ENCODE measurements at places on chromosomes 7 and 10.

GRCh38 chr10:132036153-132036886 is 29.4 kb upstream of the JAKMIP3 start:
- no peak for DNase-seq

DNA sequence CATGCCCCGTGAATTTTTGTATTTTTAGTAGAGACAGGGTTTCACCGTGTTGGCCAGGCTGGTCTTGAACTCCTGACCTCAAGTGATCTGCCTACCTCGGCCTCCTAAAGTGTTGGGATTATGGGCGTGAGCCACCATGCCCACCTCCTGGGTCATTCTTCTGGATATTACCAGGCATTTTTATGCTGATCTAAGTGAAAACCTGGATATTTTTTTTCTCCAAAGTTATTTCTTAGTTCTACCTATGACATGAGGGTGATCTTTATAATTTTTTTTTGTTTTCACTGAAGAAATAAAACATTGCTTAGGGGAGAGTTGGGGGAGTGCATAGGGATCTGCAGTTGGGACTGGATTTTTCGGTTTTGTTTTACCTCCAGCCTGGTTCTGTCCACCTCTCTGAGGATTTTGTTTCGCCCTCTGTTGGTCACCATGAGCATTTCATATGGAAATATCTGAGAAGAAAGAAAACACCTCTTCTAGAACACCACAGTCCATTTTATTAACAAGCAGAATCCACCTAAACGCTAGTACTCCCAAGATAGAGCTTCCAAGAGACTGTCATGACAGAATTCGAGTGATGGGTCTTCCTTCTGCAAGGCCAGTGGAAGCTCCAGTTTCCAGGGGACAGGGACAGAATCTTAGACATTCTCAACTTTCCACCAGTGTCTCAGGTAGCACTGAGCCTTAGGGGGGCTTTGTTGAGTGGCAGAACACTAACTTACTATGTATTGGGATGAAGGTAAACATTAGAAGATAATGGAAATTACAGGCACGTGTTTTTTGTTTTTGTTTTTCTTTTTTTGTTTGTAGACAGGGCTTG is 33.4 kb upstream of the AFAP1L2 start:
- DNase-seq = no peak

DNA sequence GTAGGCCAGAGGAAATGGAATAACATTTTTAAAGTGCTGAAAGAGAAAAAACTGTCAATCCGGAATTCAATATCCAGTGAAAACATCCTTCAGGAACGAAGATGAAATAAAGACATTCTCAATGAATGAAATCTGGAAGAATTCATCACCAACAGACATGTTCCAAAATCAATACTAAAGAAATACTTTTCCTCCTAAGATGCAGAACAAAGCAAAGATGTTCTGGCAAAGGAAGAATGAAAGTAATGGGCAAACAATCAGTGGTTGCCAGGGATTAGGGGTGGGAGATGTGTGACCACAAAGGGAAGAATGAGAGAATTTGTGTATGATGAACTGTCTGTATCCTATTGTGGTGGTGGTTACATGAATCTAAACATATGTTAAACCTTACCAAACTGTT is 52.8 kb upstream of the EEPD1 start:
- no peak for DNase-seq

DNA sequence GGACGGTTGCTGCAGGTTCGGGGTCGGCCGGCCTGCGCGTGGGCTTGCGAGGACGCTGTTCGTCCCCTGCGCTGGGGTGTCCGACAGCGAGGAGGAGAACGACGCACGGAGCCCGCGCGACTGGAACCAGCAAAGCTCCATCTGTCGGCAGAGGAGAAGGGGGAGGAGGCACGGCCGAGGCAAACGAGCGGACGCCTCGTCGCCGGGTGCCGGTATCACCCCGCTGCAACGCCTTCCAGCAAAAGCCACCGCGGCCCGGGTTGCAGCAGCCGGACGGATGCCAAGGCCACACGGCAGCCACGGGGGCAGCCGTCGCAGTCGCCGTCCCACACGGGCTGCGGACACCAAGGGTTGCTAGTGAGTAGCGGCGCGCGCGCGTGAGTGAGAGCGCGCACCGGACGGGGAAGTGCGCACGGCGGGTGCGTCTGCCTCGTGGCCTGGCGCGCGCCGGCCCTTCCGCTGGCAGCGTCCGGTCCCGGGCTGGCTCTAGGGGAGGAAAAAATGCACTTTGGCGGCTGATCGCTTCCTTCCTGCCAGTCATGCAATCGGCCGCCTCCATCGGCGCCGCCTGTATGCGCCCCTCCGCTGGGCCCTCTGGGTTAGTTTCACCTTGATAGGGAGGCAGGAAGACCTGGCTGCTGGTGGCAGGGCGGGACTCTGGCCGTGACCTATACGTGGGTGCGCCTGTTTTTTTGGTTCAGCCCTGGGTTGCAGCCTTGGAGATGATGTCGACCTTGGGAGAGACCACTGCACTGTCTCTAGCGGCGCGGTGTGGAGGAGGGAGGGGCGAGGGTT is 434 bp downstream of the STAMBPL1 start:
- peak; percentile 60 for DNase-seq

- no peak for DNase-seq
These were observed 36.5 kb downstream of the CTNNA3 start for GRCh38 chr10:67659497-67659896.

- no peak for DNase-seq
These were observed 376.7 kb downstream of the GLRX3 start for GRCh38 chr10:130512936-130513335.

DNA sequence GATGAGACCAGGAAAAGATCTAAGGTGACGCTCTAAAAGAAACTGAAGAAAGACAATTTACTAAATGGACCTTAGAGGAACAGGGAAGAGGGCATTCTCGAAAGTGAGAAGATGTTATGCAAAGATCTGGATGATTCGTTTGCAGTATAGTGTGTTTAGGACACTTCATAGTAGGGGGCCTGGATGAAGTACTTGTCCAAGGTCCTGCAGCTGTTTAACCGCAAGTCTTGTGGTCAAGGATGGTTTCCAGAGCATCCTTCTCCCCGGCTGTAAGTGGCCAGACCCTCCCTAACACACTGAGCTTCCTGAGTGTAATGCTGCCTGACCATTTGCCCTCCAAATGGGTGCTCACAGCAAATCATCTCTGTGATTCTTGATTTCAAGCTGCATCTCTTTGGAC is 101.6 kb downstream of the XPNPEP1 start:
- DNase-seq = no peak

DNA sequence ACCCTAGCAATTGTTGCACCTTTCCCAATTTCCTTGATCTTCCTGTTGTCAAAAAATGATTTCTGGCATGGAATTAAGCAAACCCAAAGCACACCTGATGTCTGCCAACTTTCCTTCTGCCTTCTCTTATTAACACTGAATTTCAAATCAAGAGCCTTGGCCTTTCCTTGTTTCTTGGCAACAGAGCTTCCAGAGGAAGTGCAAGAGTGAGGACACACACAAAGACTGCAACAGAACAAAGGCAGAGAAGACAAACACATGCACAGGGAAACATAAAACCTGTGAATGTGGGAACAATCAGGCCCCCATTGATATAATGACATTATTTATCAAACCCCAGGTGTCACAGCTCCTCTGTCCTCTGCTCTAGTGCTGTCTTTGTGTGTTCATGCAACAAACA is 73.0 kb upstream of the IL6 start:
- no peak for DNase-seq

DNA sequence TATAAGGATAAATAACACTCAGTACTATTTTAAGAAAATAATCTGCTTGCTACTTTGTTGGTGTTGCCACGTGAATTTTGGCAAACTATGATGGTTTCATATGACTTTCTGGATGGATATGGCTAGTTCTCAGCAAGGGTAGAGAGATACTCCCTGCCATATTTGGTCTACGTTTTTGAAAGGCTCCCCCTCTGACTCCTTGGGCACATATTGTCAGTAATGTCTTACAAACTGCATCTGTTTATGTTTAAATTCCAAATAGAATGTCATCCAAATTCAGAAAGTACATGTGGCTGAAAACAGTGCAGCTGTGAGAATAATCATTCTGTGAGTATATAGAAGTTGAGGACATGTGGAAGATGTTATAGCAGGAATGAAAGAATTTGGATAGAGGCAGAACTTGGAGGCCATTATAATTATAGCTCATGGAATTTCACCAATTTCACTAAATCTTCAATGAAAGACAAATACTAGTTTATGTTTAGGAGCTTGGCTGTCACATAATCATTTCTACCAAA is 107.8 kb downstream of the SRI start:
- no peak for DNase-seq

DNA sequence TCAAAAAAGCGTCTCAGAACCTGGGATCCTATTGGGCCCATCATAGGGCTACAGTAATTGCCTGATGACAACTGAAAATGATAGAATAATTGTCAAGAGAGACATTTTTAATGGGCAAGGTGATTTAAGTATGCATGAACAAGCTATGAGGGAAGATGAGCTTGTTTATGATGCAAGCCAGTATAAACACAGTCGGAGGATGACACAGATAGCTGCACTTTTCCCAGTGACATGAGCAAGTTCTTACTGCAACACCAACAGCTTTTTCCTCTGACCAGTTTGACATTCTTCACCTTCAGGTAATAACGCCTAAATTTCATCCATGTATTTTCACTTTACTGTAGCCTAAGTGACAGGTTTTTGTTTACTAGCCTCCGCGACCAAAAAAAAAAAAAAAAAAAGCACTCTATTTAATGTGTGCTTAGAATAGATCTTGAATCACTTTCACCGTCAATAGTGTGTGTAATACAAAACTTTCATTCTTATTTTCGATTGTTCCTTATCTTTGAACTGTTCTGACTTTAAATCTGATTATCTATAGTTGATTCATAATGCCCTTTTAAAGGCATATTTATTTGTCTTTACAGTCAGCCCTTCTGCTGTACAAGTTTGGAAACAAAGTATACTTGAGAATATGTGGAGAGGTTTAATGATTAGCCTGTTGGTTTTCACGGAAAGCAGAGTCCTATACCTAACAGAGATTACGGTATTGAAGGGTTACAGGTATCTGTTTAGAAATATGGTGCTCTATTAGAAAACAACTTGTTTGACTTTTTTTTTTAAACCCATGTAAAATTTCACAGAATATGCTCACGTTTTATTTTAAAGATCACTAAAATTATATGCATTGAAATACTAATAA is 1.7 kb downstream of the FOXP2 start:
- no peak for DNase-seq

GRCh38 chr10:113436851-113437250 is 116.0 kb upstream of the HABP2 start:
- no peak for DNase-seq

- DNase-seq = no peak
These were observed 1.5 kb upstream of the CALML5 start for GRCh38 chr10:5500910-5501309.

GRCh38 chr10:116620423-116621400 is at the start of gene PNLIPRP2:
Gene PNLIPRP2 (plus strand): TSS chr10:116620953.
- no peak for DNase-seq

GRCh38 chr10:8245814-8246142 is 191.3 kb downstream of the GATA3 start:
- no peak for DNase-seq

DNA sequence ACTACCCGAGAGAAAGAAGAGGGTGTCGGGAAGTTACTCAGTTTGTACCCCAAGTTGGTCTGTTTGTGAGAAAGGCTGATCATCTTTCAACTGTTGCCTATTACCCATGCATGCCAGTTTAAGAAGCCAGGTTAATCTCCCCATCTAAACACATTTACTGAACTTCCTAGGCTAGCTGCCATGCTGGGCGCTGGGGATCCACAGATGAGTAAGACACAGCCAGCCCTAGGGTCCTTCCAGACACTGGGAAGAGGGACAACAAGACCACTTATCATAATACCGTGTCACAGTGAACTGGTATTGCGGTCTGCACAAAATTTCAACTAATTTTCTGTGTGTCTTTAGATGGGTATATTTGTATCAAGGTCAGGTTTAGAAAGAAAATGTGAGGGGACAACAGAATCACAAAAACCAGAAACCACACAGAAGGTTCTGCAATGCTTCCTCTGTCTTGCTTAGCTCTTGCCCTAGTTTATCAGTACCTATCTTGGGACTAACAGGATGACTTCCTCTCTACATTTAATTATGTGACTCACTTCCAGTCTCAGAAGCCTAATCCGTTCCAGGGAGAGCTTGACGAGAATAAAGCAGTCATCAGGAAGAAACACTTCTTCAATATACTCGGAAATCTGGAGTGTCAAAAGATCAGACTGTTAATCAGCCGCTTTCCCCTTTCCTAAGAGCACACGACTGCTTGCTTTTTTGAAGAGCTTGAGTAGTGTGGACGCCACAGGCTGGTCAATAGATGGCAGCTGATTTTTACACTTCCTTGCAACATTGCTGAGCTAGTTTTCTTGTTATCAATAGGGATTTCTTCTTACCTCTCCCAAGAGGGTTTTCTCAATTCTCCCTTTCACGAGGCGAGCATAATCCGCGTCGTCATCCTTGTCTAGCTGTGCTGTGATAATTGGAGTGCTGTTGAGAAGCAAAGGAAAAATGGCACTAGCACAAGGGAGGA is 45.7 kb downstream of the POLR3A start:
- no peak for DNase-seq

- no peak for DNase-seq
These were observed 70.5 kb upstream of the DNAJB6 start for GRCh38 chr7:157266272-157266671.

DNA sequence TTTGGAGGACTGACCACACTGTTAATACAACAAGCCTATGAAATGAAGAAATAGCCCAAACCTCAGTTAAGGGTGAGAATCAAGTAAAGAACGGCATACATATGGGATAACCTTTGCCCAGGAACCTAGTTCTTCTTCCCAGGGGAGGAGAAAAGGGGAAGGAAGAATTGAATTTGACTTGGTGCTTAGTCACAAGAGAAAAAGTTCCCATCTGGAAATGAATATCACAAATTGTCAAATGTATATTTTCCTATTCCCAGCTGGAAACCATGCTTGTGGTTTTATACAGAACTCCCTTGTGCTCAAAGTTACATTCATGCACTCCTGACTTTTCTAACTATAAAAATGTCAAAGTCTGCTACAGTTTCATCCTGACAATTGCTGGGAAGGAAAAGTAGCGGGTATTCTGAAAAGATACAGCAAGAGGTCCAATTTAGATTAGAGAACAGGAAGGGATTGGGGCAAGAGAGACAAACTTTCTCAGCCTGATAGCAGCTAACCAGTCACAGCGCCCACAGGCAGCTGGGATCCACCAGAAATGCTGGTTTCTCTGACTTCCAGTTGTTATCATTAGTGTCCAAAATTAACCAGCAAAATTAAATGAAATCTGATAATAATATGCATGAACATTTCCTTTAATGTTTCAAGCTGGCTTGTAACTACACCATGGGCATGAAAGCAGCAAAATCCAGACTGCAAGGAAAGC is 18.6 kb upstream of the GSAP start:
- DNase-seq = no peak

- DNase-seq = no peak
These were observed 260.8 kb downstream of the SNX13 start for GRCh38 chr7:17679458-17679857.

DNA sequence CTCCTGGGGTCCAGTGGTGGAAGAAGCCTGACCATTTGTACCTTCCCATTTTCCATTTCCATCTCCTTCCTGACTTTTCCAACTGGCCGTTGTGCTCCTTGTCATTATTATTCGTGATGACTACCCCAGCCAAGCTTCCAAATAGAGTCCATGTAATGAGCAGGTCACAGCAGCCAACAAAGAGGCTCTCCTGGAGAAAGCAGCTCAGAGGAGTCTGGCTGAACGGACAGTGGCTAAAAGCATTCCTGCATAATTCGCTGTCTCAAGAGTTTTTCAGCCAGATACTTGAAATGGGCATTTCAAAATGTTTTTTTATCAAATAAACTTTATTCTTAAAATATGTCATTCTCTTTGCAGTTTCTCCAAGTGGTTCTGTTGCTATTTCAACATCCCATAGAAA is 458.6 kb downstream of the INHBA start:
- no peak for DNase-seq
